Heart left ventricle (tissue), 16 donors: ENCODE measurements at places on chromosomes 1 and 21. TPM values are rescaled to one million over a fixed set of nuclear protein-coding genes. Genes with fewer than 3 reads are reported as not detected.

Gene GORAB
- polyA plus RNA-seq = 5.0 TPM

GRCh38 chr1:245301162-245301580 is 146.4 kb downstream of the KIF26B start:
- H3K27ac ChIP-seq = no peak overlapping the region
- H3K4me1 ChIP-seq = no peaks in the 10 kb centered on the region
- H3K4me3 ChIP-seq = peak overlapping the region; percentile 12

GRCh38 chr1:64962441-64962840 is 3.9 kb downstream of the JAK1 start:
- no peaks in the 10 kb centered on the region for H3K27me3 ChIP-seq
- H3K36me3 ChIP-seq = no peaks in the 10 kb centered on the region
- H3K27ac ChIP-seq = no peak overlapping the region
- DNase-seq = no peak

GRCh38 chr21:36479415-36480402 is at the start of gene CLDN14:
CLDN14 (minus strand) TSS chr21:36480122; CDS start chr21:36461695, 18,427 bp downstream.
- H3K27me3 ChIP-seq = no peaks in the 10 kb centered on the region
- no peak within 1 kb of the TSS for H3K4me3 ChIP-seq
- no peaks in the 10 kb centered on the region for H3K36me3 ChIP-seq
- peaks cover 5% of the 10 kb centered on the region for H3K4me1 ChIP-seq
